Posterior cingulate gyrus (tissue), 11 donors: ENCODE measurements at places on chromosomes 16 and 17.

- DNase-seq = no peak
These were observed 3.1 kb upstream of the KRTAP3-2 start for GRCh38 chr17:41002814-41003213.

DNA sequence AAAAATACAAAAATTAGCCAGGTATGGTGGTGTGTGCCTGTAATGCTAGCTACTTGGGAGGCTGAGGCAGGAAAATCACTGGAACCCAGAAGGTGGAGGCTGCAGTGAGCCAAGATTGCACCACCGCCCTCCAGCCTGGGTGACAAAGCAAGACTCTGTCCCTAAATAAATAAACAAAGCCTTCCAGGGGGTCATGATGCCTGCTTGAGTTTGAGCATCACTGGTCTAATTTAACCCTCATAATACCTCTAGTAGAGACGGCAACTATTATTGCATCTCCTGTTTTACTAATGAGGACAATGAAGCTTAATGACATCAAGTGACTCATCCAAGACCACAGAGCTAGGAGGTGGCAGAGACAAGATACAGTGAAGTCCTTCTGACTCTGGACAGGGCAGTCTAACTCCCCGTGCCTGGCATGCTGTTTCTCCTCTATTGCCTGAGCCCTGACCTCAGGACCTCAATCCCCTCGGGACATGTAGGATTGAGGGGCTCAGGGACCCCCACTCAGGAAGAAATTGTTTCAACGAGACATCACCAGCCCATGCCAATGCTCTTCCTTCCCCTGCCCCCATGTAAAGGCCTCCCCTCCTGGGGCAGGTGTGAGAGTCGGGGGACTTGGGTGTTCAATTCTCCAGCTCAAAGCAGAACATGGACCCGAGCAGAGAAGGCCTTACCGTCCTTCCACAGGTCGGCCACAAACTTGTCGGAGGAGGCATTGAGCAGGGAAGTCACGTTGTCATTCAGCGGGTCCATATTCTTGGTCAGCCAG lies 102.9 kb downstream of the NDE1 start:
- DNase-seq = no peak

GRCh38 chr16:21953541-21953902 lies 361 bp downstream of the UQCRC2 start:
- no peak for DNase-seq

DNA sequence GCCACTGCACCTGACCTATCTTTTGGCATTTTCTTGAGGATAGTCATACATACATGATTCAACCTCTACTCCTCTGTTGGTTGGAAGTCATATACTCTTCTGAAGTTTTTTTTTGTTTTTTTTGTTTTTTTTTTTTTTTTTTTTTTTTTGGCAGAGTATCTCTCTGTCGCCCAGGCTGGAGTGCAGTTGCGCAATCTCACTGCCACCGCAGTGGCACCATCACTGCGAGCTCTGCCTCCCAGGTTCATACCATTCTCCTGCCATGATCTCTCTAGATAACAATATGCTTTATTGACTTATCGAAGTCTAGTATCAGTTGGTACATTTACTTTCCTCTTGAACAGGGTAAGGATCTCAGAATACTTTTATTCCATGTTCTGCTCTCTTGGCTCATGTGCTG lies 224.2 kb upstream of the WSCD1 start:
- DNase-seq = no peak

- DNase-seq = no peak
These were observed 6.7 kb downstream of the PRSS36 start for GRCh38 chr16:31143011-31143693.

GRCh38 chr16:2223942-2224486 lies 623 bp downstream of the E4F1 start:
- DNase-seq = no peak

DNA sequence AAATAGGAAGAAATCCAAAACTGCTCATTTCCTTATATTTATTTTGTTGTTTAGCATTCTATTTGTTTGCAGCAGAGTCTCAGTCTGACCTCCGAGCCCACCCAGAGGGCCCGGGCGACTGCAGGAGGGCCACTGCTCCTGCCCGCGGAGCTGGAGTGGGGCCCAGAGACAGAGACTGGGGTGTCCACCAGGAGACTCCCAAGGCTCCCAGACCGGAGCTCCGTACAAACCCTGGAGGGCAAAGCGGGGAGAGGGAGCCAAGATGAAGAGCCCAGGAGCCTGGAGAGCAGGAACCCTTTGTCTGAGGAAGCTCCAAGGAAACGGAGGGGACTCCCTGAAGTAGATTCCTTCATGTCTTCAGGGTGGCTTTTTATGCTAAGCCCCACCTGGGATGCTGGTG lies 57.9 kb downstream of the AXIN2 start:
- DNase-seq = no peak

GRCh38 chr17:61161615-61162134 lies 238.0 kb upstream of the TBX2 start:
- DNase-seq = no peak

- DNase-seq = peak; percentile 40
These were observed 116.6 kb downstream of the PRKCB start for GRCh38 chr16:23952128-23952970.

- DNase-seq = no peak
These were observed 28.6 kb downstream of the CLEC16A start for GRCh38 chr16:10972819-10973464.

GRCh38 chr17:40178021-40178601 lies 841 bp downstream of the RAPGEFL1 start:
- DNase-seq = no peak

DNA sequence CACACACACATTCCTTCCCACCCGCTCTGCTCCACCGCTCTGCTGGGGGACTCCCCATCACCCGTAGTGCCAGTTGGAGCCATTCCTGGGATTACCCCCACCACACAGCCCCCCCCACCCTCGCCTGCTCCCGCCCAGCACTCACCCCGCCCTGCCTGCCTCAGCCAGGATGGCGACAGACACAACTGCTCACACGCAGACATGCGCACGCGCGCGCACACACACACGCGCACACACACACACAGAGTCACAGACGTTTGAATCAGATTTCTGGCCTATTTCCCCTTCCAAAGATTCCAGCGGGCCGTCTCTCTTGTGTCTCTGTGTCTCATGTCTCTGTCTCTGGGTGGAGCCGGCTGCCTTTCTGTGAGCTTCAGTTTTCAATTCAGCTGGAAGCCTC lies 4.4 kb downstream of the CACNA1G start:
- peak; percentile 92 for DNase-seq

DNA sequence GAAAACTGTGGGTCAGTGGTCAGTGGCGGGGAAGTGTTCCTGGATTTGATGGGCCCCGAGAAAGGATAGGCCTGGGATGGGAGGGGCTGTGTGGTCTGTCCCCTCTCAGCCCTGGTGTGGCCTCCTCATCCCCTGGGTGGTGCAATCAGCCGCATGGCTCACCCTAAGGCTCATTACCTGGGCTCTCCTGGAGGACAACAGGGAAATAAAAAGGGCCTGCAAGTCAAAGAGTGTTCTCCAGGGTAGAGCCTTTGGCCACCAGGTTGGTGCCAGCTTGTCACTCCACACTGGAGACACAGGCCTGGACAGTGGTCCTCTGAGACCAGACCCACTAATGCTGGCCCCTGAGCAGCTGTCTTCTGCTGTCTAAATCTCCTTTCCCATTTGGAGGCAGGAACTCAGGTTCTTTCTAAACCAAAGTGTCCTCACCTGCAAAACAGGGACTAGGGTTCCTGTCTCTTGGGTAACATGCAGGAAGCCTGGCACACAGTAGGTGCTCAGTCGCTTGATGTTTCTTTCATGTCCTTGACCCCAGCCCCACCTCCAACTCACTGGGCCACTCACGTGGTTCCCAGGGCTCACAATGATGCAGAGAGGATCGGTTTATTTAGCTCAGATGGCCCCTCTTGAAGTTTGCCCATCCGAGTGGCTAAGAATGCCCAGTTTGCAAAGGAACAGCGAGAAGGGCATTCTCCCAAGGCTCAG lies 2.4 kb downstream of the NDRG4 start:
- DNase-seq = no peak
